ENCODE measurements at places on chromosomes 5 and 9.

DNA sequence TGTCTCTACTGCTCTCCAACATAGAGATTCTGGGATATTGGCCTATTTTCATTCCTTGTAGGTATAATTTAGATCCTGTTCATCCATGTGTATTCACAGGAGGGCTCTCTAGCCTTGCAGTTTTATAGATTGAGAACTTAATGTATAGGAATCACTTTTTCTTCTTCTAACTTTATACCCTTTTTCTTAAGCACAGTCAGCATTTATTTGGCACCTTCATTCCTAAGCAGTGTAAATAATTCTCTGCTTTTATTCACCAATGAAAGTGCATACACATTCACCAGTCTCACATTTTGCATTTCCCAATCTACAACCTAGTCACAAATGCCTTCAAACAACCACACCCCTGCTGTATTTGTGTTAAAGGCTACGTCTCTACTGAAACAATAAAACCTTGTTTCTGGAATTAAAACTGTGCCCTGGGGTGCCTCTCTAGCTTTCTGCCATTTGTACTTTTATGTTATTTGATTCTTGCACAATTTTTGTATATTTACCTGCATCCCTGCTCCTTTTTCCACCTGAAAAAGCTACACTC is 49.3 kb downstream of the NREP start:
- DNase-seq: no peak

- DNase-seq: peak; percentile 87
These were observed 1.2 kb downstream of the ARRDC3 start for GRCh38 chr5:91381774-91382359.

GRCh38 chr5:31703757-31704156 is 64.8 kb downstream of the PDZD2 start:
- DNase-seq: no peak

DNA sequence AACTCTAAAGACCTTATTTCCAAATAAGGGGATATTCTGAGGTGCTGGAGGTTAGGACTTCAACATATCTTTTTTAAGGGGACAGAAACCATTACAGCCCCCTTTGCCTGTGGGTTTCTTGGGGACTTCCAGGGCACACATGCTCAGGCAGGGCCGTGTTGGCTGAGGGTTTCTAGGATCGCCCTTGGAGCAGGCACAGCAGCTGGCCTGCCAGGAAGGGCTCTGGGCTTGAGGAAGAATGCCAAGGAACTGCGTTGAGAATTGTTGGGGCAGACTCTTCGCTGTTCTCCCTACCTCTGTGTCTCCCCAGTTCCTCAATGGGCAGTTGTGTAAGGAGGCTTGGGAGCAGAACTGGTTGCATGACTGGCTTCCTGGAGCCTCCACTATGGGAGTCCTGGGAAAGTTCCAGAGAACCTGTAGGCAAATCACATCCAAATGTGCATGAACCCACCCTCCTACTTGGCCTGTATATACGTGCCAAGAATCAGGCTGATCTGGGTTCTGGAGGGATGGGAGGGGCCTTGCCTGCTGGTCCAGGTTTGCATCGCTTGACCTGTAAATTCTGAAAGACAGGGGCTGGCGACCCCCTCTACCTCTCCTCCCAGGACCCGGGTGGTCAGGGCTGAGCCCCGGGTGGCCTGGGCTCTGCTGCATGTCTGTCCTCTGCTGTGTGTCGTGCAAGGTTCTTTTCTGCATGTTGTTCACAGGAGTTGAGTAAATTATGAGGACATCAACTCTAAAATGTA is 65.5 kb downstream of the HSPA4 start:
- no peak for DNase-seq

DNA sequence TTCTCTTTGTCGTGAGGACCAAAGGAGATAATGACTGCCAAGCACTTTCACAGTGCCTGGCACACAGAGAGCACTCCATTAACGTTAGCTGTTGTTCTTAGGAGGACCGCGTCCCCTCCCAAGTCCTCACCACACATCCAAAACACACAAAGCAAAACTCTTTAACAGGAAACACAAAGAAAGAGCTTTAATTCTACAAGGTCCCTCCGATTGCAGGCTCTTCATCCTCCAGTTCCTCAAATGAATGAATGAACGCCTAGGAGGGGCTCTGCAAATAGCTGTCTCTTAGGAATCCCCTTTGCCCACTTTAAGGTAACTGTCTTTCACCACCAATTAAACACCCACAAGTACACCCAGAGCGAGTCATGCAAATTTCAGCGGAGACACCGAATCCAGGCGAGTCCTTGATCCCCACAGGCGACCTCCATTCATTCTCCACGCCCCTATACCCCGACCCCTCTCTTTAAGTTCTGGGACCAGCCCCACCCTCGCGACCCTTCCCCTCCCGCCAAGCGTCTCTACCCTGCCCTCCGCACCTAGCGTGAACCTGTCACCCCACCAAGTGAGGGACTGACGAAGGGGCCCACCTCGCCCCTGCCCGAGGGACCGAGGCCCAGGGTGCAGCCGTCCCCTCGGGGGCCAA is 644 bp downstream of the TSC1 start:
- DNase-seq: peak; percentile 36

DNA sequence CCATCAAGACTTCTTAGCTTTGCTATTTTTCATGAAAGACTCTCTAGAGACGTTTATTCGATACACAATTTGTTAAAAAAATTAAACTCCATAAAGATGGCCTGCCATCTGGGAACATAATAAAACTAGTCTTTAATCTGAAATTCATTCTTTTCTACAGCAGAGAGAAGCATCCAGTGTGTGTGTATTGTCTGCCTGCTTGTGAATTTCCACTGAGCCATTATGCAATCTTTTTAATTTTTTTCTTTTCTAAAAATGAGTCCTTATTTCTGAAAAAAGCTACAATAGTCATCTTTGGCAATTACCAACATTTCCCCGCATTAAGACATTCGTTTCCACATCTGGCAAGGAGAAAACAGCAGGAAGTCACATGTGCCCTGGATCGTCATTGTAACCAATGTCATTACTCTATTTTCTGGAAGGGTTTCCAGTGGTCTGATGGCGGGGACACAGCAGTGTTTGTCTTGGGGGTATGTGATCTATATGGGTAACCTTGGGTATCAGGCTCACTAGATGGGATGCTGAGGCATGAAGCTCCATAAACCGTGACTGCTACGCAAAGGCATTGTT is 263.1 kb downstream of the MSX2 start:
- no peak for DNase-seq

DNA sequence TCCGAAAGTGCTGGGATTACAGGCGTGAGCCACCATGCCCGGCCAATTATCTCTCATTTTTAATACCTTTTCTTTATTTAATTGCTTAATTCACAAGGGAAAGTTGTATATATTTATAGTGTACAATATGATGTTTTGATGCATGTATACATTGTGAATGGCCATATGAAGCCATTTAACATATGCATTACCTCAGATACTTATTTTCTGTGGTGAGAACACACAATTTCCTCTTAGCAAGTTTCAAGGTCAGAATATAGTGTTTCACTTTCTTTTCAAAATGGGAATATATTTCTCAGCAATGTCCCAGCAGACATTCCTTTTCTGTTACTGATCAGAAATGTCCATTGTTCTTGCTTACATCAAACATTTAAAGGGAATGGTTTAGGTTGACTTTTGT is 1596.3 kb downstream of the MAT2B start:
- DNase-seq: no peak

GRCh38 chr9:128190516-128191405 is 611 bp downstream of the CIZ1 start:
- DNase-seq: peak; percentile 19

DNA sequence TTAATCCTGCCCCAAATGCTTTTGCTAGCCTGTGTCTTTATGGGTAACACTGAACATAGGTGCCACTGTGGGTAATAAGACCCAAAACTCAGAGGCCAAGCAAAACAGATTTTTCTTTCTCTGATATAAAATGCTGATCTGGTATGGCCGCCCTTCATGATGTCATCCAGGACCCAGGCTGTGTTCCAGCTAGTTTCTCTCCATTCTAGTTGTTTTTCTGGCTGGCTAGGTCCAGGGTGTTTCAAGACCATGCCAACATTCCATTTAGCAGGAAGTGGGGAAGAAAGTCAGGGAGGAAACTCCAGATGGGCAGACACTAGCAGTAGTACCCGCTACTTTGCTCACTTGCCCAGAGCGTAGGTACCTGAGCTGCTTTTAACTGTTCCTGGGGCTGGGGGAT is 183.9 kb upstream of the OTULINL start:
- peak; percentile 57 for DNase-seq

GRCh38 chr5:25862276-25862675 is 1176.1 kb downstream of the CDH9 start:
- DNase-seq: no peak

DNA sequence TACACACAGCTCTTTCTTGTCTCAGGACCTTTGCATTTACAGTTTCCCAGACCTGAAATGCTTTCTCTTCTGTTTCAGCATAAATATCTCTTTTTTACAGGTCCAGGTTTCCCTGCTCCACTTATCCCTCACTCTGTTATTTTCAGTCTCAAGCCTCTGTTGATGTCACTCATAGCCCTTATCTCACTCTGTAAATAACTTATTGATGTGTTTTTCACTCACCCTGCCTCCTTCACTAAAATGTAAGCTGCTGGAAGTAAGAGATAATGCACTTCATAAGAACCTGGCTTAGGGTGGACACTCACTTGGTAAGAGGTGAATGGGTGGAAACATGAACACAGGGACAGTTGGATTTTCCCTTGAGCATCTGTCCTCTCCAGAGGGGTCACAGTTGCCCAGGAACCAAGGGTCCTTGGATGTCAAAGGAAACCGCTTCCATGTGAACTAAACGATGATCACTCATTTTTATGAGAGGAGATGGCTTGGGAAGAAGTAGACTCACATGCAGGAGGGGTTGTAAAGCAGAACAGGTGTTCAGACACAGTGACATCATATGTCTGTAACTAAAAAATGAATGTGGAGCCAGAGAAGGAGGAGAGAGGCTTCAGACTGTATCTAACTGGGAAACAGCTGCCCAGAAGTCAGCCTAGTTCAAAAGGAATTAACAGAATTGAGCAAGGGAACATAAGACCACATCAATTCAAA is 5.5 kb upstream of the HTR4 start:
- no peak for DNase-seq

DNA sequence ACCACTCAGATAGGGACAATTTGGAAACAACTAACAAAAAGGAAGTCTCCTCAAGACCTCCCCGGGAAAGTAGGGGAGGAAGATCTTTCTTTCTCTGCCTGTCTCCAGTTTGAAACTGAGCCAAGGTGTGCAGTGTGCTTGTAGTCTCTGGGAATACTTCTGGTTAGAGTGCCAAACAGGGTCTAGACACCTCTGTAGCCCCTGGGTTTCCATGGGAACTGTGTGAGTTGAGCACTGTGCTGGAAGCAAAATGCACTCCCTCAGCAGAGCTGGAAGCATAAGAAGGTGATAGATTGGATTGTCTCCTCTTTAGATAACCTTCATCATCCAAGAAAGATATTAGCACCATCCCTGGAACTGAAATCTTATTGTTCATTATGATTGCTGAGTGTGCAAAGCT is 129.2 kb upstream of the TNPO1 start:
- no peak for DNase-seq

DNA sequence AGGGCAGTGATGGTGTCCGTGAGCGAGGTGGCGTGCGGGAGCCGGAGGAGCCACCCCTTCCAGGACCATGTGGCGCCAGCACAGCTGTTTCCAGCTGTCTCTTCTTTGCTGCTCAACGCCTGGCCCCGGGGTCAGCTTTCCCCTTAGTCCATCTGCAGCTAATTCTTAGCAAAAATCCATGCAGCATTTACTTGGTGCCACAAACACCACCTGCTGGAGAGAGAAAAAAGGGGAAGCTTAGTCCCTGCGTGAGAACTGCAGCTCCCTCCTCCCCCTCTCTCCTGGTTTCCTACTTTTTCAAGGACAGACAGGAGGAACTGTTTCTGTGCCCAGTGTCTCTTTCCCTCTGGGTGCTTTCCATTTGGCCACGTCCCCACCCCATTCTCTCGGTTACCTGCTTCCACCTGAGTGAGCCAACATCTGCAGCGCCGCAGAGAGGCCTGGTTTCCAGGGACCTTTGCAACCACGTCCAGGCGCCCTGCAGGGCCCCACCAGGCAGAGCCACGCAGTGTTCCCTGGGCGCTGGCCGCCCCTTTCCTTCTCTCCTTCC is 3.4 kb downstream of the SLC6A19 start:
- peak; percentile 31 for DNase-seq

GRCh38 chr5:152622628-152623027 is 217.5 kb upstream of the NMUR2 start:
- DNase-seq: no peak

DNA sequence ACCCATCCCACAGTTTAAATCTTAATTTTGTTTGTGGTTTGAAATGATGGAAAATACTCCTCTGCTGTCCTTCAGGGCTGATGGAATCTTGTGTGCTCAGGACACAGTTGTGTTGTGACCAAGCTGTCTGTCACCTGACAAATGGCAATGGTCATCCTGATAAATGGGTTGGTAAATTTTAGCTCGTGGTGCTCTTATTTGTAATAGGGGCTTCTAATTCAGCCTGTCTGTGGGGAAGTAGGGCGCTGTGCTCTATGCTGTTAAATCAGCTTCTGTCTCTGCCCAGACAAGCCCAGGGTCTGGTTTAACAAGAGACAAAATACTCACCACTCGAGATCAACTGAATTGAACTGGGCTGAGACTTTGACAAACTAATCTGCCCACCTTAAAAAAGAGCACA is 4.5 kb downstream of the LRRTM2 start:
- no peak for DNase-seq

- DNase-seq: peak; percentile 23
These were observed 99.8 kb downstream of the EFNA5 start for GRCh38 chr5:107570805-107571531.

DNA sequence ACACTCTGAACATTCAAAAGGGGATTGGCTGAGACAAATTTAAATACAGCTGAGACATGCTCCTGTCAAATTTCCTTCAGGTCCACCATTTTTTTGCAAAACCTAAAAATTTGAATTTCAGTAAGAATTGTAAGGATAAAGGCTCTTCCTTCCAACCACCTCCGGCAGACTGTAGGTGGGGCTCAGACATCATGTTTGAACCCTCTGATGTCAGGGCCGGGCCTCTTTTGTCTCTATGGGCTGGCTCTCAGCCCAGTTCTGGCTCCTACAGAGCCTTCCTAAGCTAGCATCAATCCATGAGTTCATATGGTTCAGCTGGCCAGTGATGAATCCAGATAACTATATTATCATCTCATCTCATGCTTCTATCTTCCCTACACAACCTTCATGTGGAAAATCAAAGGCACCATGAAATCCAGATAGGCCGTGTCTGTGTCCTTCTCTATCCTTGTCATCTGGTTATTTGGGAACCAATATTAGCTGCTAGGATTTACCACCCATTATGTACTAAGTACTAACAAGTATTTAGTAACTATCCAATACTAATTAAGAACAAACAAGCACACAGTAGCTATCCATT is 44.2 kb downstream of the NIPSNAP3B start:
- peak; percentile 65 for DNase-seq

GRCh38 chr9:18994263-18994916 is 38.6 kb downstream of the SAXO1 start:
- DNase-seq: no peak

- DNase-seq: peak; percentile 74
These were observed 33.8 kb upstream of the FYB1 start for GRCh38 chr5:39253196-39253595.

All from ELR (cell line).